ENCODE measurements at places on chromosomes 12 and 14.

DNA sequence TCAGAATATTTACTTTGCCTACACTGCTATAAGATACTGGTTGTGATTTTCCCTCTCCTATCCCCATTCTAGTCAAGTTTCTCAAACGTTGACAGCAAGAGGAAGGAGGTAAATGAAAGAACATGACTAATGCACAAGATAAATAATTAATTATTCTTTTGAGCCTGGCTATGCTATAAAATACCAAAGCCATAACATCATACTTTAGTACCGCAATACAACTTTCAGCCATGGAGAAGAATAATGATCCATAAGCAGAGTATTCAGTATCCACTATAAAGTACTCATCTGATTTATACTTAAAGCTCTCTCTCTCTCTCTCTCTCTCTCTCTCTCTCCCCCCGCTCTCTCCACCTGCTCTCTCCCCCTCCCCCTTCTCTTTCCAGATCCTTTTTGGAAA is 41.3 kb downstream of the TDG start:
- DNase-seq: no peak

DNA sequence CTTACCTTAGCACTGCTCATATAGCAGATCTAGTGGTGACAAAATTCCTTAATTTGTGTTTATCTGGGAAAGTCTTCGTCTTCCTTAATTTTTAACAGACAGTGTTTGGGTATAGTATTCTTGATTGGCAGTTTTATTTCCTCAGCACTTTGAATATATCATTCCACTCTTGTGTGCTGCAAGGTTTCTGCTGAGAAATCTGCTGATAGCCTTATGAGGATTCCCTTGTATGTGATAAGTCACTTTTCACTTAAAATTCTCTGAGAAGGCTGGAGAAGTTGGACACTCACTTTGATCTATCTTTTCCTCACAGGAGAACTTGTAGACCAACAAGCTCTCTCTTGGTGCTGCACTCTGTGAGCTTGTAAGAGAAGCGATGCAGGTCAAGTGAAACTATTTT is 306.1 kb upstream of the RTL1 start:
- DNase-seq: no peak

DNA sequence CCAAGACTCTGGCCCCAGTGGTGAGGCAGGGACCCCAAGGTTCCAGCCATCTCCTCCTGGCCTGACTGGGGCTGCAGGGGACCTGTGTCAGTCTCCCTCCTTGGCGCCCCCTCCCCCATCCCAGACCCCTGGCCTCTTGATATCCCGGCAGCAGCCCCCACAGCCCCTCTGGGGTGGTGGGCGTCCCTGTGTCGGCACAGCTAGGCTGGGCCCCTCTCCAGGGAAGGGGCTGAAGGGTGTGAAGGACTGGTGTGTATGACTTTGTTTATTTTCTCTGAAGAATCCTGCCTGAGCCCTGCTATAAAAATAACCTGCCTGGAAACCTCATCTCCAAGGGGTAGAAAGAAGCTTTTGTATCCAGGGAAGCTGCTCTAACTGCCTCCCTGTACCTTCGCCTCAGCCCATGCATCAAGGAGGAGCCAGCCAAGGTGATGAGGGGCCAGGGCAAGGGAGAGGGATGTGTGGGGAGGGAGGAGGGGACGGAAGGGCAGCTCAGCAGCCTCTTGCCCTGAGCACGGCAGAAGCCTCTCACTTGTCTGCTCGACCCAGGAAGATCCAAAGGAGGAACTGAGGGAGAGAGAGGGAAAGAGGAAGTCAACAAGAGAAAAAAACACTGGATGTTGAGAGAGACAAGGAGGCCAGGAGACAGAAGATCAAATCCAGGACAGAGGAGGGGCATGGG is 25.4 kb upstream of the COL2A1 start:
- no peak for DNase-seq

DNA sequence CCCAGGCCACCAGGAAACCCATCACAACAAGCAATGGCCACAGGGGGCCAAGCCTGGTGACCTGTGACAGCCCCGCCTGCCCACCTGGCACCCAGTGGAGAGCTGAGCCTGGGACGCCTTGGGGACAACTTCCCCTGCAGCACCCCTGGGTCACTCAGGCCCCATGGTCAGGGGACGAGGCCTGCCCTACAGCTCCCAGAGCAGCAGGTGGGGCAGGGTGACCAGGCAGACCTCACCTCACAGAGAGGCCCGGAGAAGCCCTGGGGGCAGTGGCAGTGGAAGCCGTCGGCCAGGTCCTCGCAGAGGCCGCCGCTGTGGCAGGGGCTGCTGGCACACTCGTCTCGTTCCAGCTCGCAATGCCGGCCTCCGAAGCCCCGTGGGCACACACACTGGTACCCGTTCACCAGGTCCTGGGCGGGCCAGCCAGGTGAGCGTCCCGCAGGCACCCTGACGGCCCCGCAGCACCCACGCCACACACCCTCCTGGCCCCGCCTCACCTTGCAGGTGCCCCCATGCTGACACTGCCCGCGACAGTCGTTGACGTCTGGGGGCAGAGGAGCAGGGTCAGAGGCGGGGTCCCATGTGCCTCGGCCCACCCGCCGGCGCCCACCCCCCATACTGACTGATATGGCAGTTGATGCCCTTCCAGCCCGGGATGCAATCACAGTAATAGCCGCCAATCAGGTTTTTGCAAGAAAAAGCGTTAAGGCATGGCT is 18.1 kb downstream of the JAG2 start:
- DNase-seq: no peak

- DNase-seq: no peak
Observed at GRCh38 chr14:63091394-63091996, 46.2 kb upstream of the KCNH5 start.

- no peak for DNase-seq
Observed at GRCh38 chr14:71526388-71526787, 405.8 kb upstream of the RGS6 start.

Measured in GM06990 (cell line).